A549 (cell line): ENCODE measurements at places on chromosomes 1 and 21.

- no peak for DNase-seq
Measured at GRCh38 chr1:6279613-6280383, 18.9 kb upstream of the GPR153 start.

DNA sequence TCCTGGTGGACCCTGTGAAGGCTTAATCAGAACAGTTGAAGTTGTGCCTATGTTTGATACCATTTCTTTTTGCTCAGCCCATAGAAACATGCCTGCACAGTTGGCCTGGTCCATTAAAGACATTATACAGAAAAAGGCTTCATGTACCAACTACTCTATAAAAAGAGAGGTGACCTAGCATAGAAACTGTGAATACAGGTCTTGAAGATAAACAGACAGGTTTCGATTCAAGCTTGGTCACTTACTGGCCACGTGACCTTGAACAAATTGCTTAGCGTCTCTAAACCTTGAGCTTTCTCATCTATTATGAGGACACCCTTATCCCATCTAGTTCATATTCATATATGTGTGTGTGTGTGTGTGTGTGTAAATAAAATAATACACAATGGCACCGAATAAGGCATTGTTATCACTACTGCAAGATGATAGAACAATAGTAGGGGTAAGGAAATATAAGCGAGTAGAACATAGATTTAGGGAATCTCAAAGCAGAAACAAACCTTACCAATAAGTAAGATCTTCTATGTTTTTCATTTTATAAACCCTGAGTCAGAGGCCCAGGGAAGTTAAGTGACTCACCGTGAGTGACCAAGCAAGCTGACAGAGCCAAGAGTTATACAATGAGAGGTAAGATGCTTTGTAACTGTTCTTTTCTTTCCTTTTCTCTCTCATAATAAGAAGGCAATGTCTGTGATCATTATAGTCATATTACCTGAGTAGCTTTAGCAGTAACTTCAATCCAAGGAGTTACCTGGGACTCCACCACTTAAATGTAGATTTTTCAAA lies 476.8 kb upstream of the DEPDC1 start:
- DNase-seq: no peak

DNA sequence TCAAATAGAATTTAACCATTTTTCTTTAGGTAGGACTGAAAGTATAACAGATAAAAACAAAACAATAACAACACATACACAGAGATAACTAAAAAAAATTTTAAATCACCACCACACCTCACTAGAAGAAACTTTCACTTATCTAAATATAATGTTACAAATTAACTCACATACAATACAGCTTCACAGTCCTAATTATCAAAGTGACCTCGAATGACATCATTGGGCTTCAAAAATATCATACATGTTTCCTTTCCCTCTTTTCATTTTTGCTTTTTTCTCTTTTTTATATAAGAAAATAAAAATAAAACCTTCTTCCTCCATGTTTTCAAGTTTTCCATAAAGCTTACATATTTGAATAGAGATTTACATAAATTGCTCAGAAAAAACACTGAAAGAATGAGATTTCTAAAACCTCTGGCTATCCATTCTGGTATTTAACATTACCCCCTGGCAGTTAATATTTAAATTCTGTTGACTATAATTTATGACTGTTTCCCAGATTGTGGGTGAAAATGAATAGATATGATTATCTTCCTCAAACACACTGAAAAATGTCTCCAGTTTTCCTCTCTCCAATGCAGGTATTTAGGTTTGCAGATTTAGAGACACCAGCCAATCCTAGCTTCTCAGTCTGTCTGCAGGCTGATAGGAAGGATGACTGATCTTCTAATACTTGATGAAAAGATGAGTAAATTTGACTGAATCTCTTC lies 40.5 kb upstream of the SLC19A2 start:
- DNase-seq: no peak

DNA sequence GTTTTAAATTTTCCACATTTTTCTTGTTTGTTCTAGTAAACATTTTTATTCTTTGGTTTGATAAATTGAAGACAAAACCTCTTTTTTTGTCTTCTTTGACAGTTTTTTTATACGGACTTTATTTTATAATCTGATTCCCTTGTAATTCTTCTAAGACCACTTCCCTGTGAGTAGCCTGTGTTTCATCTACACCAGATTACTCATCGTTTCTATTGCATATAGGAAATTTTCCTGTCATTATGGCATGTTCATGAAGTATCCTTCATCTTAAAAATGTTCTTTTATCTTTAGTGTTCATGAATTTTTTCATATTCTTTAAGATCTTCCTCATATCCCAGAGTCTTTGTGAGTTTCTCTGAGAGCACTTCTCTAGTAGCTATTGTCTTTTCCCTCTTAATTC lies 109.8 kb downstream of the USP25 start:
- DNase-seq: no peak

DNA sequence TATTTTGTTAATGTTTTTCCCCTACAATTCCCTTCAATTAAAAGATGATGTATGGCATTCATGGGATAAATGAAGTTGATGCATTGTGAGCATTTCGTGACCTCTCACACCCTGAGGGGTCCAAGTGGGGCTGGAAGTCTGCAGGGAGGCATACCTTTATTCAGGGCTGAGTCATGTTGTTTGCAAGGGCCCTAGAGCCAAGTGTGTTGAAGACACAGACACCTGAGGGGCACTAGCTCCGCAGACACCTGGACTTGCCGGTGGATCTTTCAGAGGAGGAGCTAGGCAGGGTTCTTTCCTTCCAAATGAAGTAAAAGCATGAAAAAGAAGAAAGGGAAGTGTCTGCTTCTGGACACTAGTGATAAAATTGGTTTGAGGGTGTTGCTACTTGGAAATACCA lies 57.0 kb upstream of the RGS7 start:
- no peak for DNase-seq
